A549 treated with Hydrocortisone at 1 μM for 4 hours (cell line): ENCODE measurements at places on chromosomes 3 and 15. TPM values are rescaled to one million over a fixed set of nuclear protein-coding genes. Genes with fewer than 3 reads are reported as not detected.

TRPM7 gene
- 20.2 to 37.0 TPM (median 22.3 TPM) in 5 replicates for total RNA-seq

ITIH4 gene
- 0.44 to 1.5 TPM (median 1.1 TPM) in 5 replicates for total RNA-seq

PSTPIP1 gene
- total RNA-seq, result 0.21 TPM in 1 of 5 replicates, not detected in the others

ROPN1B gene
- total RNA-seq, result not detected in 5 replicates

SRGAP3 gene
- 0.54 to 1.0 TPM (median 0.70 TPM) in 5 replicates for total RNA-seq

APOD gene
- total RNA-seq, result 0.86 to 1.4 TPM (median 1.2 TPM) in 5 replicates

ELL3 gene
- 0.82 to 2.2 TPM (median 1.2 TPM) in 5 replicates for total RNA-seq

BTD gene
- 14.7 to 18.3 TPM (median 16.8 TPM) in 5 replicates for total RNA-seq

NSUN3 gene
- total RNA-seq, result 5.3 to 7.2 TPM (median 6.1 TPM) in 5 replicates

TM4SF18 gene
- 30.3 to 41.5 TPM (median 33.5 TPM) in 5 replicates for total RNA-seq

GRK7 gene
- 0.03 TPM in 1 of 5 replicates, not detected in the others for total RNA-seq

HIGD1A gene
- total RNA-seq, result 67.3 to 97.6 TPM (median 74.1 TPM) in 5 replicates

FBXL2 gene
- total RNA-seq, result 7.3 to 8.7 TPM (median 7.4 TPM) in 5 replicates

FAM174B gene
- total RNA-seq, result 7.0 to 9.3 TPM (median 8.0 TPM) in 5 replicates

CDAN1 gene
- 5.4 to 7.1 TPM (median 6.2 TPM) in 5 replicates for total RNA-seq

GOLGA8F gene
- not detected in 5 replicates for total RNA-seq

NEK11 gene
- 4.2 to 5.2 TPM (median 4.7 TPM) in 5 replicates for total RNA-seq

EPB42 gene
- total RNA-seq, result not detected in 5 replicates

EPHB1 gene
- 0.05 to 0.09 TPM (median 0.06 TPM) in 4 of 5 replicates, not detected in the other for total RNA-seq

PLA2G4F gene
- 0.02 TPM in 1 of 5 replicates, not detected in the others for total RNA-seq

LRRC2 gene
- 0.02 TPM in 1 of 5 replicates, not detected in the others for total RNA-seq

MTFMT gene
- 25.7 to 27.3 TPM (median 26.9 TPM) in 5 replicates for total RNA-seq

OR5K1 gene
- not detected in 5 replicates for total RNA-seq

CRYGS gene
- total RNA-seq, result 0.38 to 0.89 TPM (median 0.78 TPM) in 5 replicates

PDZRN3 gene
- 0.05 TPM in 1 of 5 replicates, not detected in the others for total RNA-seq

DPPA2 gene
- total RNA-seq, result not detected in 5 replicates

ISG20 gene
- 33.0 to 44.6 TPM (median 38.2 TPM) in 5 replicates for total RNA-seq

ADGRG7 gene
- not detected in 5 replicates for total RNA-seq

PLAAT1 gene
- 0.13 to 0.17 TPM in 2 of 5 replicates, not detected in the others for total RNA-seq

TGM5 gene
- total RNA-seq, result not detected in 5 replicates

SLC28A1 gene
- 0.03 to 0.06 TPM in 2 of 5 replicates, not detected in the others for total RNA-seq

PPARG gene
- 37.4 to 43.6 TPM (median 41.5 TPM) in 5 replicates for total RNA-seq

KIF15 gene
- 7.6 to 12.1 TPM (median 8.6 TPM) in 5 replicates for total RNA-seq

TCF12 gene
- 33.7 to 44.6 TPM (median 40.7 TPM) in 5 replicates for total RNA-seq

ZNF502 gene
- 1.5 to 2.3 TPM (median 1.6 TPM) in 5 replicates for total RNA-seq

SPSB4 gene
- total RNA-seq, result 0.14 to 0.23 TPM (median 0.18 TPM) in 5 replicates
